Osteoblast (primary cell): ENCODE measurements at places on chromosomes 7 and 10.

- peak; percentile 99 for DNase-seq
Observed at GRCh38 chr10:598415-599170, 90.9 kb downstream of the DIP2C start.

GRCh38 chr10:119653916-119654315 is 2.7 kb downstream of the BAG3 start:
- no peak for DNase-seq

DNA sequence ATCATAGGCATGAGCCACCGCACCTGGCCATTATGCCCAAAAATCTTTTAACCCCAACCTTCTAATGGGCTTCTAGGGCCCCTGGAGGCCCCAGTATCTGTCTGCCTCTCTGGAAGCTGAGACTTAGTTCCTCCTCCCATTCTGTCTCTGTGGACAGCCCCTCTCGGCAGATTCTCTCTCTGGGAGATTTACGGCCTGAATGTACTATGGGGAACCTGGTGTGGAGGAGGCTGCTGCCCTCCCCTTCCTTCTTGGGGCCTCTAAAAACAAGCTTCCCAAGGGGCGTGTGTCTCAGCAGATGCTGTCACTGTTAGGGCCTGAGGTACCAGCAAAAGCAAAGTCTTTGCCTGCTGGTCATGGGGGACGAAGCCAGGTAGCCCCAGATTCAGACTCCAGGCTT is 35.8 kb upstream of the PRKAR1B start:
- DNase-seq = no peak

DNA sequence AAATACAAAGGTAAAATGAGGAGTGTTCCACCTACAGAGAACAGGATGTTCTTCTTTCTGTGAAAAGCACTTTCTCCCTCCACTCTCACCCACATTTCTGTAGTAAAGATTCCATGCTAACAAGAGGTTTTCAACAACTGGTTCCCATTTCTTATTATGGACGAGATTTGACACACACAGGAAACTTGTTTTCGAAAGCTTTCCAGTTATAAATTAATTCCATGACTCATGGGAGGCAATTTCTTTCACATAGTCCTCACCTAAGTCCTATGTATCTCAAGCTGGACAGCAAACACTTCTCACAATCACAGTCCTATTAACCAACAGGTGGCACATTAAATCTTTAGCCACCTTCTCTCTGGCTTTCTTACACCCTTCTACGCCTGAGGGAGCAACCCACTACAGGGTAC is 24.5 kb downstream of the RAPGEF5 start:
- DNase-seq = no peak

DNA sequence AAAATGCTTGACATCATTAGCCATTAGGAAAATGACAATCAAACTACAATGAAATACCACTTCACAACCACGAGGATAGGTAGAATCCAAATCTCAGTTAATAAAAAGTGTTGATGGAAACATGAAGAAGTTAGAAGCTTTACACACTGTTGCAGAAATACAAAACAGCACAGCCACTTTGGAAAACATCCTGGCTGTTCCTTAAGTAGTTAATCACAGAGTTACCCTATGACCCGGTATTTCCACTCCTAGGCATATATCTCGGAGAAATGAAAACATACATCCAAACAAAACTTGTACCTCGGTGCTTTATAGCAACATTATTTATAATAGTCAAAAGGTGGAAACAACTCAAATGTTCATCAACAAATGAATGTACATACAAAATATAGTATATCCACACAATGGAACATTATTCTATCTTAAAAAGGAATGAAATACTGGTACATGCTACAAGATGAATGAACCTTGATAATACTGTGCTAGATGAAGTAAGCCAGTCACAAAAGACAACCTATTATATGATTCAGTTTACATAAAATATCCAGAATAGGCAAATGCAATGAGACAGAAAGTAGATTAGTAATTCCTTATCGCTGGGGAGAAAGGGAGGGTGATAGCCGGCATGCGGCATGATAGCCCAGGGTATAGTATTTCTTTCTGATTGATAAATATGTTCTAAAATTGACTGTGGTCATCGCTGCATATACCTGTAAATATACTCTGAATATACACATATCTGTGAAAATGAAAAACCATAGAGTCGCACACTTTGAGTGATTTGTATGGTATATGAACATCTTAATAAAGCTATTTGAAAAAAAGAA is 1.9 kb downstream of the VWDE start:
- DNase-seq = no peak

DNA sequence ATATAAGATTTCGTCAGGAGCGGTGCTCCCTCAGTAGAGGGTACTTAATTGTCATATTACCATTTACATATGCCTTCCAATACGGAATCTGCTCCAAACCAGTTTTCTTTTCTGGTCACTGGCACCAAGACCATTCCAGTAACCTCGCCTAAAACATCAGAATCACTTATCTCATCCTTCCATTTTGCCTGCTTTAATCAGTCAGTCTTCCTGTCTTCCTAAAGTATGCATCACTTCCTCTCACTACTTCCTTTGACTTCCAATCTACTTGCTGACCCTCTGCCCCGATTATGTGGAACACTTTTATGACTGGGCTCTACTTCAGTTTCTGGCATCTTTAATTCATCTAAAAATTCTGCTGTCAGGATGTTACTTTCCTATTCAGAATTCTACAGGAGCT is 33.5 kb downstream of the CUL2 start:
- no peak for DNase-seq
